Activated T-helper 1 cell treated with anti-CD3 and anti-CD28 coated beads, Interleukin-2, amount 50 U/mL, for 16 hours (primary cell): ENCODE measurements at places on chromosomes 2 and 18.
A peak's percentile ranks its signal among the peaks of the same experiment; 100 is the strongest.

DNA sequence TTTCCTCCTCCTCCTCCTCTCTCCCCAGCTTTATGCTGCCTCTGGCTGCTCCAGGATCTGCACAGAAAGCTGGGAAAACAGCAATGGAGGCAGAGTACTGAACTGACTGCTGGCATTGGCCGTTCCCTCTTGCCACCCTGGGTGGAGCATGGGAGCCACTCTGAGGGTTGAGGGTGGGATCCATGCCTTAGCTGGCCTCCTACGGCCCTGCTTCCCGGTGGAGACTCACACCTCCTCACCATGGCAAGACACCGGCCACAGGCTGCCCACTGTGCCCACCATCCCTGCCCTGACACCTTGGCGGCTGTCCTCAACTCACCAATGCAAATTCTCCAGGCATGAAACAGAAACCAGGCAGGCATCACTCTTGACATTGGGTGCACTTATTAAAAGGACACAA, 832.3 kb upstream of the ID2 start:
- no peak for DNase-seq

GRCh38 chr2:85930129-85931124, 41.6 kb upstream of the ST3GAL5 start:
- DNase-seq: no peak

DNA sequence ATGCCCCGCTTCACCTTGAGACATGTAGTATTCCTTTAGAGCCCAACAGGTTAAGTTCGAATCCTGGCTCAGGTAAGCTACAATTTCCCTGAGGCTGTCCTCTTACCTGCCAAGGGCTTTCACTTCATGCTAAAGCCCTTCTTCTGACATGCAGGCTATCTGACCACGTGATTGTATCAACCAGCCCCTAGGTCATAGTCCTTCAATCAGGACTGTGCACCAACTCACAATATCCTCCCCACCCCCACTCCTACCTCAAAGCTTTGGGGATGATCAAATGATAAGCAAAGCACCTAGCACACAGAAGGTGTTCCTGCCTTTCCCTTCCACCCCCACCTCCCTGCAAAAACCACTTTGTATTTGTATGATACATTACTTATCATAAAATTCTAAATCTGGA, 78.9 kb downstream of the AAK1 start:
- no peak for DNase-seq

DNA sequence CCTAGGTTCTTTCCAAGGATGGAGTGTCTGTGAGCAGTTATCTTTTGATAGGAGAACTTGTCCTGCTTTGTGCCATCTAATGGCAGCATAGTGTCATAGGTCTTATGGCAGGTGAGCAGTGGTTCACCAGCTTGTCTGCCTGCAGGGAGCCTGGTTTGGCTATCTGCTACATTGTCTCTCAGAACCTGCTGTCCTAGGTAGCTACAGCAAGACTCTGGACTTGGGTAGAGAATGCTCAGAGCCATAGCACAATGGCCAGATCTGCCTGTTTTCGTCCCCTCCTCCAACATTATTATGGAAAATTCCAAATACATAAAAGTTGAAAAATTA, 28.3 kb downstream of the AGFG1 start:
- no peak for DNase-seq

DNA sequence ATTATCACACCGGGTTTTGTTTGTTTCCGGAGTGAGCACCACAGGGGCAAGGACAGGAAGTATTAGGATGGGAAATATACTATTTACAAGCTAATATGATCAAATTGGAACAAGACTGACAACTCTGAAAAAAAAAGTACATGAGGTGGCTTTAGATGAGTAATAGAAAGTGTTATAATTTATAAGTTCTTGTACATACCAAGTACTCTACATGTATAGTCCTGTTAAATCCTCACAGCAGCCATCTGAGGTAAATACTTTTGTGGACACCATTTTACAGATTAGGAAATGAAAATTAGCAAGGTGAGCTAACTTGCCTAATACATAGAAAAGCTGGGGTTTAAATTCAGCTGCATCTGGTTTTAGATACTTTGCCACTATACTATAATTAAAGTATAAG, 11.2 kb downstream of the FAP start:
- DNase-seq: no peak

GRCh38 chr2:46239847-46240181, 57.4 kb upstream of the EPAS1 start:
- DNase-seq: peak; percentile 15

DNA sequence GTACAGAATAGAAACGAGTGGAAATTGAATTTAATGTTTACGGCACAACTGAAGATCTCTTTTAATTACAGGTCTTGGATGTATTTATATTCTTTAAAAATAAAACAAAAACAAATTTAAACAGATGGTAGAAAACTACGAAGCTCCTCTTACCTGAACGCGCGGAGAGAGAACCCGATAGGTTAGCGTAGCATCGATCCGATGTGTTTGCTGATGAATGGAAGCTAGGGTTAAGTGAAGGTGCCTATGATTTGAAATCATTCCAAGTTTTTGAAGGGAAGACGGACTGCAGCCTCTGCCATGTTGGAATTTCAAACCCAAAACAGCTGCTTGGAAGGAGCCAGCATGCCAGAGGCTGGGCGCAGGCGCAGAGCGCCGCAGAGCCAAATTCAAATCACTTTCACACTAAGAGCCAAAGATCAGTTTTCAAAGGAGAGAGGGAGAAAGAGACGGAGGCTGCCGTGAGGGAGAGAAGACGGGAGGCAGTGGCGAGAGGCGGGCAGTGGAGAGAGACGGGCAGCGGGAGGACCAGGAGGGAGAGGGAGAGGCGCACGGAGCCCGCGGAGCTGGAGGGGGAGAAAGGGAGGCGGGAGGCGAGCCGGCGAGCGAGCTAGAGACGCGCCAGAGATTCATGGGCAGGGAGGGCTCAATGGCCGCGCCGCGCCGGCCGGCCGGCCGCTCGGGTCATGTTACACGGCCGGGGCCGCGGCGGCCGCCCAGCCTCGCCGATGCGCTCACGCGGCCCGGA, at the start of gene FIGN:
TSS of gene FIGN (minus strand) at position 324 of the 748 bp plus-strand sequence. CDS start 1,081 bp downstream, outside the sequence.
- no peak for DNase-seq

DNA sequence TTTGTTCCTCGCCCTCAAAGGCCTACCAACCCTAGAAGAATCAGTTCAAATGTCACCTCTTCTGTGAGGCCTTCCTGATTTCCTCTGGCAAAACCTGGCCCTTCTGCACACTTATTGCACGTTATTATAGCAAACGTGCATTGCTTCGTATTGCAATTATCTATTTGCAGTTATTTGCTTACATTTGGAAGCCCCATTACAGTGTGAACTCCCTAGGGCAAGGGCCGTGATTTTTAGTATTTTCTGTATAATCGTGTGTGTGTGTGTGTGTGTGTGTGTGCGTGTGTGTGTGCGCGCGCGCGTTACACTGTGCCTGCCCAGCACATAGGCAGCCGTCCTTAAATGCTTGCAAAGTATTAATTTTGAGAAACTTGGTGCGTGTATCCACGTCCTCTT, 460 bp upstream of the SEMA4F start:
- no peak for DNase-seq

DNA sequence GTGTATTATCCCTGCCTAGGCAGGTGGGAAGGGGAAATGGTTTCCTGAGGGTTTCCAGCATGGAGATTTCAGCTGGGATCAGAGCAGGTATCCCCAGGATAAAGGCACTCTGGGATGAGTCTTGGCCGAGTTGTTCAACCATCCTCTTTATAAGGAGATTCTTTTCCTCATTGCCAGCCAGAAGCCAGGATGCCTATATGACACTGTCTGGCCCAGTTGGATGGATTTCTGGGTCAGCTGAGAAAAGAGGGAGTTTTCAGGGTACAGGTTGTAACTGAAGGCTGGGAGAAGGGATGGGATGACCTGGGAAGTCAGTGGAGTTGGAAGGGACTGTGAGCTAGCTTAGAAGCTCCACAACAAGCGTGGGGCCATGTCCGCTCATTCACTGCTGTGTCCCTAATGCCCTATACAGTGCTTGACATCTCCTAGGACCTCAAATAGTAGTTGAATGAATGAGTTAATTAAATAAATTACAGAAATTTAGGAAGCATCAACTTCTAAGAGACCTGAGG, 8.3 kb downstream of the RHOB start:
- DNase-seq: no peak

GRCh38 chr2:51401546-51401945, 369.6 kb upstream of the NRXN1 start:
- no peak for DNase-seq
